ENCODE measurements at places on chromosomes 2 and 18.

DNA sequence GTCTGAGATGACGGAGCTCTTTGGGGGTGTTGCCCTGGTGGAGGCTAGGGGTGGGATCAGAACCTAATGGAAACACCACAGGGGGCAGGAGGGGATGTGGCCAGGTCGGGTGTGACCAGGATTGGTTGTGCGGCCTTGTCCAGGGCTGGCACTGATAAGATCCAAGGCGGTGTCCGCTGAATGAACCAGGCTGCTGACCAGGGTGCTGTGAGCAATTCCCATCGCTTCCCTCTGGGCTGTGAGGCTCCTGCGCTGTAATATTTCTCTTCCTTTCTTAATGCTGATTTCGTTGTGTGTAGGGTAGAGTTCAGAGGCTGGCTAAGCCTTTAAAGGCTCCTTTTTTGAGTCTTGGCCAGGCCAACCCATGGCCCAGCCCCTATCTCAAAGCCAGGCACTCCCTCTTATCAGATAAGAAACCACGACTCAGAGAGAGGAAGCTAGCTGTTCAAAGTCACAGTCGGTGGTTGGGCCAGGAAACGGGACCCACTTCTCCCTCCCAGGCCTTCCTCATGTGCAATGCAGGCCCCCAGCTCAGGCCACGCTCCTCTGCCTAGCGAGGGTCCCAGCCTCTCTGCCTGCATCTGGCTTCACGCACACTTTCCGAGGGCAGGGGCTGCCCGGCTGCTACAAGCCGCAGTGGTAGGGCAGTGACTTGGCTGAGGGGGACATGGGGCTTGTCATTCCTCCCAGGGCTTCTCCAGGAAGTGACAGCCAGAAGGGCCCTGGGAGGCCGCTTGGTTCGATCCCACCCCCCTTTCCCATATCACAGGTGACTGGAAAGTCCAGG, 26.0 kb upstream of the FOSL2 start:
- no peak for DNase-seq

GRCh38 chr2:109601783-109602182, 12.0 kb downstream of the SEPTIN10 start:
- no peak for DNase-seq

GRCh38 chr2:123738643-123739042, 286.4 kb upstream of the CNTNAP5 start:
- DNase-seq, result no peak

GRCh38 chr2:225282858-225283710, 116.4 kb upstream of the NYAP2 start:
- no peak for DNase-seq

DNA sequence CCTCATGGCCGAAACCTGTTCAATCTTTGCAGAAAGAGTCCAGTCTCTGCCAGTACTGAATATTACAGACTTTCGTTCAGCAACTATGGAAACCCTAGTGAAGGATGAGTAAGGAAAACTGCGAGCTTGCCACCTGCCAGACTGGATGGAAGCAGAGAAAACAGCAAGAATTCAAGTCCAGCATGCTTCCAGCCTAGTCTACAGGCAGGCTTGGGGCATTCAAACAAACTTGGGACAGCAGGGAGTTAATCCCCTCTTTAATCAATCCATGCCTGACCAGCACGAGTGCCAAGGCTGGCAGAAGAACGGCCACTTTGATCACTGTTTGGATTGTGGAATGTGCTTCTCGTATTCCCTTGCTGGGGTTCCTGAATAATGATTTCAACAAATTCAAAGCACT, 145.2 kb downstream of the EPHA4 start:
- DNase-seq, result no peak

GRCh38 chr2:126880324-126880723, 18.4 kb upstream of the TEX51 start:
- no peak for DNase-seq

DNA sequence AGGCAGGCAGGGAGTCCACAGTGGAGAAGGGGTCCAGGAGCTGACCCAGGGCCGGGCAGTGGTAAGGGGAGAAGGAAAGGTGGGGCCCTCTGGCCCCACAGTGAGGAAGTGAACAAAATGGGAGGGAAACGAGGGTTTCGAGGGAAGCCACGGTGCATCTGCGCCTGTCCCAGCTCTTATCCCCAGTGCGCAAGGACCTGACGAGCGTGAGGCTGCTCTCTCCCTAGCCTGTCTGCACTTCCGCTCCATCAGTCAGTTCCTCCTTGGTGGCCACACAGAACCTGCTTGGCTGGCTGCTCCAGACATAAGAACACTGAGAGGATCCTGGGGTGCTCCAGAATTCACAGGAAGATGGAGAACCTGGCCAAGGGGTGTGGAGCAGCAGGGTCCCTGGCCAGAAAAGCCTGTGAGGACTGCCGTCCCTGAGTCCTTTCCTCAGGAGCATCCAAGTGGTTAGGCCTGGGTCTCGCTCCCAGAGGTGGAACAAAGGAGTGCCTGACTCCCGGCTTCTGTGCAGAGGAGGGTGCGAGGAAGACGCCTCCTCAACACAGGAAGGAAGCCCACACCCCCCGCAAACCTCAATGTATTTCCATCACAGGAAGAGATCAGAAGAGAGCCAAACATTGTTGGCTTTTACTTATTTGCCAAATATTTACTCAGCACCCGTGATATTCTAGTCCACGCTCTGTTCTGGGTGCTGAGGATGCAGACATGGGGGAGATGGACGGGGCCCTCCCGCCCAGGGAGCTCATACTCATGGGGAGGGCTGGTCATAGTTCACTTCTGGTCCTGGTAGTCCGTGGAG, 43.7 kb upstream of the SEMA4C start:
- DNase-seq, result peak; percentile 26

DNA sequence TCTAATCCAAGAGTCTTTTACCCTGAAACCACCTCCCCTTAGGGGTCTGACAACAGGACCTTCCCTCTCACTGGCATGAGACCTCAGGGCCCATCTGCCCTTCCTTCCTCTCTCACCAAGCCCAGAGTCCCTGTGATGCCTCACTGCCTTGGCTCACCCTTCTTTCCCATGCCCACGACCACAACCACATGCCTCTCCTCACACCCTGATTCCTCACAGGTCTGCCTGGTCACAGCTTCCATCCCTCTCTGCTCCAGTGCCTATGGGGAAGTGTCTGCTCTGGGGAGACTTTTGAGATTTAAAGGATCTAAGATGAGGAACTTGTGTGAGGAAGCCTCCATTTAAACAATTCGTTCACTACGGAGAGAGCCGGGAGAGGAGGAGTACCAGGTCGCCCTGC, 98.9 kb upstream of the SH3BP4 start:
- no peak for DNase-seq
